Astrocyte of the spinal cord (primary cell): ENCODE measurements at places on chromosomes 6 and 20.
A peak's percentile ranks its signal among the peaks of the same experiment; 100 is the strongest.

DNA sequence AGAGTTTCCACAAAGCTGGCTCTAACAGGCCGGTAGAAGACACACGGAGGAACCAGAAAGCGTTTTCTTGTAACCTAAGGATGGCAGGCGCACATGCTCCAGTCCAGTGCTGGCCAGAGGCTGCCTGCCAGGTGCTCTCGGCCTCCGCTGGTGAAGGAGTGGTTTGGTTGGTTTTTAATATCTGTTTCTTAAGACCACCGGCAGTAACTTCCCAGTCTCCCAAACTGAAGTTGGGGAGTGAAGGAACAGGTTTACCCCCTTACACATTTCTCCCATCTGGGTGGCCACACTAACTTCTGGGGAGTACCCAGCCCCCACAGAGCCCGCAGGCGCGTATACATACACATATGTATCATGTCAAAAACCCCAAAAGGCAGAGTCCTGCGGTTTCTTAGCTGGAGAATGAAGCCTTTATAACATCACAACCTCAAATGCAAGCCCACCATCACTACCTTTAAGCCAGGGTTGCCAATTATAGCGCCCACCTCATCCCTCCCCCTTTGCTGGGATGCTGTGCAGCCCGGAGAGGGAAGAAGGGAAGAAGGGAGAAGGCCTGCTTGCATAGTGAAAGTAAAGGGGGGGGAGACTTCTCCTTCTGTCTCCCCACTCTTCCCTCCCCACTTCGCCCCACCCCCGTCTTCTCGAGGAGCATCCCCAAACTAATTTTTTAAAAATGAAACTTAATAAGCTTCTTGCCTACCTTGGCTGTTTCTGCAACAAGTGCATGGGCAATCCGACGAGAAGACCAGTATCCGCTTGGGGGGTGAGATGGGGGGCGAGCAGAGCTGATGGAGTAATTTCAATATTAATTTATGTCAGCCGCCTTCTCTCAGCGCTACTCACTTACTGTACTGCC lies 1.0 kb downstream of the TRERF1 start:
- peak; percentile 22 for DNase-seq

DNA sequence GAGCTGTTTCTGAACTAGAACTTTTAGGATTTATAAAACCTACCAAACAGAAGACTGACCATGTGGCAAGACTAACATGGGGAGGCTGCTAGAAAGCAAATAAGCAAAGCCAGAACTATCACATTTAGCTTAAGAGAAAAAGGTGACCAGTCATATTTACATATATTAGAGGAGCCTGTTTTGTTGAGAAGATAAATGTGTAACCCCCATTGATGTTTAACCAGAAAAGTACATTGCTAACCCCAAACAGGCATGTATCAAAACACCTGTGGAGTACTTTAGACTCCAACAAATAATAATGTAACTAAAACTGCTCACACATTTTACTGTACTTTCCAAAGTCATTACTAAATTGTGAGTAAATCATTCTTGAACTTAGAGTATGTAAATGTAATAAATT lies 35.0 kb downstream of the AKIRIN2 start:
- DNase-seq, result no peak

DNA sequence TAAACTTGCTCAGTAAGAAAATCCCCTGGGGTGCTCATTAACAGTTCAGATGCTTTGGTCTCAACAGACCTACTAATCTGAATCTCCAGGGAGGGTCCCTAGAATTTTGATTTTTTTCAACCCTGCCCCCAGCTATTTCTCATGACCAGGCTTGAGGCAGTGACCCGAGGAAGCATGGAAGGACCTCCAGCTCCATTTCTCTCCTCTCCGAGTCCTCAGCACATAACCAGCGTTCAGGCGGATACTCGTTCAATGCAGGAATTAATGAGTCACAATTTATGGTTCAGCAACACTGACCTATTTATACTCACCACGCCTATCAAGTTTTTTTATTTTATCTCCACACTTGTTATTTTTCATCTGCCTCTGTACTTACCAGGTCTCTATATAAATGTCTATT lies 369.2 kb upstream of the CDH4 start:
- DNase-seq, result no peak

- DNase-seq, result no peak
Measured at GRCh38 chr20:4674672-4675071, 47.0 kb upstream of the PRND start.

DNA sequence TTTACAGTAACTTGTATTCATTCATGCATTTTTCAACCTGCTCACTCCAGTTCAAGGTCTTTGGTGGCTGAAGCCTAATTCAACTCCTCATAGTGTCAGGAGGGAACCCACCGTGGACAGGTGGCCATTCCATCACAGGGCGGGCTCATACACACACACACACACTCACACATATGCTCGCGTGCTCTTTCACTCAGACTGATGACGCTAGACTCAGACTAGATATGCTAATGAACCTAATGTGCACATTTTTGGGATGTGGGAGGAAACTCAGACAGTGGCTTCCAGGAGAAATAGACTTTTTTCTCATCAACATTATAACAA lies 56.7 kb downstream of the TRIM27 start:
- DNase-seq, result no peak

- DNase-seq, result no peak
Measured at GRCh38 chr6:136365776-136366354, 76.2 kb upstream of the BCLAF1 start.

DNA sequence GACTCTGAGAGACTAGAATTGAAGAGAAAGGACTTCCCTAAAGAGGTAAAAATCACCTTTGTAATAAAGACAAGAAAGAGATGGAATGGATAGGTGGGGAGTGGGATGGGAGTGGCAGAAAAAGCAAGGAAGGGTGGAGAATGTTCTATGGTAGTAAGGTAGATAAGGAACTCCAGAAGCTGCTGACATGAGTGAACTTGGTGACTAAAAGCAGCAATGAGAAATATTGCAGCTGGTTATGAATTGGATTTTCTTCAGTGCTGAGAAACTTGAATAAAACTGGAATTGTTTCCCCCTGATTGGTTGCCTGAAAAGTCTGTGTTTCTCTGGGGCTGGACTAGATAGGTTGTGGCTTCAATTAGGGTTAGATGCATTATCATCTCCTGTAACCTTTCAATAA lies 15.7 kb upstream of the DTNBP1 start:
- DNase-seq, result no peak

GRCh38 chr6:129164032-129164431 lies 281.1 kb downstream of the LAMA2 start:
- DNase-seq, result no peak

DNA sequence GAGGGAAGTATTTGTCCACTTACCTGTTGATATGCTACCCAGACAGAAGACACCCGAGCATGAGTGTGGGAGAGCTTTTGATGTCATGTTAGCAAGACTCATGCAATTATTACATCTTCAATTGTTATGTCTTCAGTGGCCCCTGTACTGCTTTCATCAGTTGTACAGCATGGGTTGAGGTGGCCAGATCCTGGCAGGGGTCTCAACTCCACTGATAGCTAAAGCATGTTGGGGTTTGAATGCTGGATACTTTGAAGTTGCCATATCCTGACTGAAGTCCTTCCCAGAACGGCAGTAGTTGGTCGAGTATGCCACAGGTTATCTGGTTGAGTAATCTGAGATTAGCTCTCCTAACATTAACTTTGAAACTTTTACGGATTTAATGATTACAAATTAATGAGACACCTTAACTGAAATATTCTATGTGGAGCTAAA lies 46.7 kb downstream of the LRRN4 start:
- DNase-seq, result no peak

- DNase-seq, result no peak
Measured at GRCh38 chr6:28004350-28005151, 47.5 kb downstream of the OR2B6 start.
